ENCODE measurements at places on chromosomes 2 and 18.

- DNase-seq, result no peak
These were observed 2.8 kb downstream of the CLK1 start for GRCh38 chr2:200861617-200862155.

DNA sequence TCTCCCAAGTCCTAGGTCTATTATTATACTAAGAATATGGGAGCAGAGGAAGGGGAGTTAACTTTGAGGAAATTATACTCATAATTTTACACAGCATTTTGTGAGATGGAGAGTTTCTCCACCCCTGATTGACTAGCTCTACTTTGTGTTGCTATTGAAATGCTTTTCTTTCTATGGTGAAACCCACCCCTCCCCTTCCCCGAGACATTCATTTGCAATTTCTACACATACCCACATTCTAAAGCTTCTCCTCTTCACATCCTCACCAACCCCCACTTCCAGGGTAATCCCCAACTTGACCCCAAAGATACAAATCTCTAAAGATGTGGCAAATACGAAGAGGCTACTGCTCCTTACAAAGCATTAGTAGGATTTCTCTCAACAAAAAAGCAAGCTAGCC lies 992.2 kb downstream of the BCL11A start:
- no peak for DNase-seq

- DNase-seq, result no peak
These were observed 29.8 kb downstream of the COL6A3 start for GRCh38 chr2:237383991-237384671.

- DNase-seq, result no peak
These were observed 265.5 kb downstream of the NAPG start for GRCh38 chr18:10791169-10791831.

Measured in nucleus accumbens (tissue), 56 donors.